Common myeloid progenitor, CD34-positive (primary cell): ENCODE measurements at places on chromosomes 1 and 21.

DNA sequence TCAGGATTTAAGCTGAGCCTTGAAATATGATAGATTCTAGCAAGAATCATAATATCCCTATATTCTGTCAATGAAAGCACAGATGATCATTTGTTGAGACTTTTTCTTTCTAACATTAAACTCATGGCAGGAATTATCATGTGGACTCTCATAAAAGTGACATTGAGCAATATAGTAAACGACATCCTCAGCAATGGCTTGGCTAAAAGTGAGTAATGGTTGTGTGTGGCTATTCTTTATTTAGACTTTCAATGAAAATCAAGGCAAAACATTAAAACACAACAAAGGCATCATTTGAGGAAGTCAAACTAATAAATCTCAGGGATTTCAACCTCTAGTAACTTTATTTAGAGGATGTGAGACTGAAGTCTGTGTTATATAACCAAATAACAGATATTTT lies 257.8 kb upstream of the ADGRL4 start:
- no peak for DNase-seq

GRCh38 chr1:116477429-116477828 lies 93.4 kb downstream of the CD58 start:
- DNase-seq, result no peak

- DNase-seq, result no peak
These were observed 11.9 kb downstream of the COL6A1 start for GRCh38 chr21:45993210-45994085.

GRCh38 chr1:39332291-39332690 lies 127.8 kb downstream of the MACF1 start:
- DNase-seq, result no peak

DNA sequence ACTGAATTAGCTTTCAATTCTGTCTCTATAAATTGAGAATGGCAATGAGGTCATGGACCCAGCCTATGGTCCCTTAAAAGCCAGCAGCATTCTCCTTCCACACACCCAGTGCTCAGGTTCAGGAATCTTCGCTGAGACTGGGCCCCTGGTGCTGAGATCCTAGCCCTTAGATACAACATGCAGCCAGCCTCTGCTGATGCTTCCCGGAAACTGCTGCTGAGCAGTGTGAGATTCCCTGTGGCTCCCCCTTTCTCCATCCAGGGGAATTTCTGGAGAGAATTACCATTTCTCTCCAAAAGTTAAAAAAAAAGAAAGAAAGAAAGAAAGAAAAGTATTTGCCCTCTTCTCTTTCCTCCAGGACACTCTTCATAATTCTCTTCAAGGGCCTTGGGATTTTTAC lies 31.7 kb upstream of the RALGPS2 start:
- DNase-seq, result no peak

- DNase-seq, result no peak
These were observed 237.0 kb upstream of the SGIP1 start for GRCh38 chr1:66296951-66297350.

GRCh38 chr1:70874063-70874462 lies 173.6 kb downstream of the PTGER3 start:
- DNase-seq, result peak; percentile 54

DNA sequence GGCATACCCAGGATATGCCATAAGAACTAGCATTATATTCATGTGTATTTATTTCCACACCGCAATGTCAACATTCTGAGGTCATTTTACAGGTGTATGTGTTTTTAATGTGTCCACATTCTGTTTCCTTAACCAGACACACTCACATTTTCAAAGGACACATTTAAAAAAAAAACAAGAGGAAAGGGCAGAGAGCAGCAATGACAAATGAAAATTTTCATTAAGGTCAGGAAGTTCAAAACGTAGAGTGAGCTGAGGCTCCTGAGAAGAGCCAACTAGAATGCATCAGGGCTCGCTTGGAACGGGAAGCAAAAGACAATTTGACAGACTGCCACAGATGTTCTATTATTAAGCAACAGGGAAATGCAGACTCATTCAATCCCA lies 4.8 kb upstream of the GNPAT start:
- DNase-seq, result no peak

GRCh38 chr21:16004086-16004485 lies 274.3 kb downstream of the USP25 start:
- no peak for DNase-seq
